ENCODE measurements at places on chromosomes 2 and 18.

GRCh38 chr2:38526195-38526594 lies 76.5 kb downstream of the HNRNPLL start:
- DNase-seq = no peak

DNA sequence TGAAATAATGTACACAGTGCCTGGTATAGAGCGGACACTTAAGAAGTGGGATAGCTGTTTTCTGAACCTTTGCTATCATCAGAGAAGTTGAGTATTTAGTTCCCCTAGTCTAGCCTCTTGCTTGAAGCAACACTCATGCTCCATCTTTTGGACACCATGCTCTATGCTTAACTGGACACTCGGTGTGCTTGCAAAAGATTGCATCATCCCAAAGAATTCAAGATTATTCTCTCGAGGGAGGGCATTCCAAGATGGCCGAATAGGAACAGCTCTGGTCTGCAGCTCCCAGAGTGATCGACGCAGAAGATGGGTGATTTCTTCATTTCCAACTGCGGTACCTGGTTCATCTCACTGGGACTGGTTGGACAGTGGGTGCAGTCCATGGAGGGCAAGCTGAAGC lies 143.9 kb upstream of the FSHR start:
- no peak for DNase-seq

DNA sequence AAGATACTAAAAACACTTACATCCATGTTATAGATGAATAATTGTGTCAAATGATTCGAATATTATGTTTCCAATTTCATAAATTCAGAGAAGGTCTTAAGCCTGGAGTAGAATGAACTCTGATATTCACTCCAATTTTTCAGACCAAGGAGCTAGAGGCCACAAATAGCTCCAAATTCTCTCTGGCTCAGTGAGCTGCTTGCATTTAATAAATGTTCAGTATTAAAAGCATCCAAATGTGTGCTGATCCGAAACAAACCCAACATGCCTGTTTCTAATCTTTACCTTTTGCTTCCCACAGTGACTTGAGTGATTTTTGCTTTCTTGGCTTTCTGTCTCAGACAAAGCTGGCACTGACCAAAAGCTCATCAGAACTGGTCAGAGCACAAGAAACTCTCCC lies 291.4 kb downstream of the CCDC85A start:
- no peak for DNase-seq

GRCh38 chr2:29213888-29214291 lies 98.7 kb downstream of the CLIP4 start:
- no peak for DNase-seq

DNA sequence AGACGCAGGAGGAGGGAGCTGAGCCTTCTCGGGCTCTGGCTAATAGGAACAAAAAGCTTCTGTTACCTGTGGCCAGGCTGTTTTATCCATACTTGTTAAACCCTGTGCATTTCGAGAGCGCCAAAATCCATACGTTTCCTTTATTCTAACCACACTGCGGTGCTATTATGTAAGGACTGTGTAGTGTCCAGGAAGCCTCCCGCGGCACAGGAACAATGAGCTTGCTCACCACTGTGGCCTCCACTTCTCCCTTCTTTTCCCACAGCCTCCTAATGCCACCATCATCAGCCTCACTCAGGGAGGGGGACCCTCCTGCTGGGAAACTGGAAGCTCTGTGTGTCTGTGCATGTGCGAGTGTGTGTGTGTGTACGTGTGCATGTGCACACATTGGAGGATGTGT lies 268.5 kb downstream of the HAUS1 start:
- no peak for DNase-seq

GRCh38 chr2:216015722-216016464 lies 2.5 kb upstream of the MREG start:
- peak; percentile 46 for DNase-seq

GRCh38 chr2:157899125-157899839 lies 23.2 kb upstream of the ACVR1 start:
- DNase-seq = no peak

DNA sequence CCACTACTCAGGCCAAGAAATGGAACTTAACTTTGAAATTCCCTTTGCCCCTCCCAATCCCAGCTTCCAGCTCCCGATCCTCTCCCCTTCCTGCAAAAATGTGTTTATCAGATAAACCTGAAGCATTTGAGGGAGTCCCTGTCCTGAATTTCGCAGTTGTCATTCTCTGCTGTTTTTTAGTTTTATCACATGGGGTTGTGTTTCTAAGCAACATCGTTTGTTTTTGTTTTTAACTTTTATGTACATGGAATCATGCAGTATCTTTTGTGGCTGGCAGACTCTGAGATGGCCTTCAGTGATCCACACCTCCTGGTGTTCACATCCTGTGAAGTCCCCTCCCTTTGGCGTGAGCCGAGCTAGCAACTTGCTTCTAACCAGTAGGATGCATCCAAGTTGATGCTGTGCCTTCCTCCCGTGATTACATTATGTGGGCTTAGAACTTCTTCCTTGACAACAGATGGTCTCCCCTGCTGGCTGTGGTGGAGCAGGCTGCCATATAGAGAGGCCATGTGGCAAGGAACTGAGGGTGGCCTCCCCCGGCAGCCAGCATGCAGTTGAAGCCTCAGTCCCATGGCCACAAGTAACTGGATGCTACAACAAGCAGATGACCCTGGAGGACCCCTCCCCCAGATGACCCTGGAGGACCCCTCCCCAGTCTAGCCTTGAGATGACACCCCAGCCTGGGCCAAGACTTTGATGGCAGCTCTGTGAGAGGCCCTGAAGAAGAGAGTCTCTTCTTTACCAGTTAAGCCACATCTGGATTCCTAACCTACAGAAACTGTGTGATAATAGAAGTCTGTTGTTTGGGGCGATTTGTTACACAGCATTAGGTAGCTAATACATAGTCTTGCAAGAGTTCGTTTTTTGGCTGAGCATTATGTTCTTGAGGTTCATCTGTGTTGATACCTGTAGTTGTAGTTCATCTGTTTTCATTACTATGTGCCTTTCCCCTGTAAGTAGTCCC lies 27.7 kb downstream of the SH3BP4 start:
- DNase-seq = no peak

DNA sequence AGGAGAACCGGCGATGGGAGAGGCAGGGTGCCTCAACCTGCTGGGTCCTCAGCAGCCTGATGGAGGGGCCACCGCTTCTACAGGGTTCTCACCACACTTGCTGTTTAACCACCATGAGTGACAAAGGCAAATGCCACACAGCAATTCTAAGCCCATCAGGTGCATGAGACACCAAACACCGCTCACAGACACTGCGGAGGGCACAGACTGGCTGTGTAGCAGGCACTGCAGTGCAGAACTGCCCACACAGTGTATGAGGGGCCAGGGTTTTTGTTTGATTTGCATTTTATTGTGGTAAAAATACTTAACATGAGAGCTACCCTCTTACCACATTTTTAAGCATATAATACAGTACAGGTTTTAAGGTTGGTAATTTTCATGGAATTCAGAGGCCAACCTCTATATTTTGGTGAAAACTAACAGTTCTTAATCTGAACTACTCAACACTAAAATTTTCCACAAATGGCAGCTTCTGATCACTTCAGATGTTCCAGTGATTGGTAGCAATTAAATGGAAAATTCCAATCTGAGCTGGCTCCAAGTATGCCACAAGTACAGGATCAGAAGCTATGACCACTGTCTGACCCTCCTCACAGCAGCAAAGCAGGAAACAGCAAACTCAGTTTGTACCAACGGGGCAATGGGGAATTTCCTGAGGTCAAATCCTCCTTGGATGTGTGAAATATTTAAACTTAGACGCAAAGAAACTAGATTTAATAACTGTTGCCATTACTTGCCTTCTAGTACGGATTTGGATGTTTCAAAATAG lies 67.7 kb downstream of the FAM210A start:
- no peak for DNase-seq

- no peak for DNase-seq
Observed at GRCh38 chr2:227447606-227448005, 24.4 kb upstream of the AGFG1 start.

- DNase-seq = no peak
Observed at GRCh38 chr2:117723888-117724434, 90.5 kb upstream of the DDX18 start.

DNA sequence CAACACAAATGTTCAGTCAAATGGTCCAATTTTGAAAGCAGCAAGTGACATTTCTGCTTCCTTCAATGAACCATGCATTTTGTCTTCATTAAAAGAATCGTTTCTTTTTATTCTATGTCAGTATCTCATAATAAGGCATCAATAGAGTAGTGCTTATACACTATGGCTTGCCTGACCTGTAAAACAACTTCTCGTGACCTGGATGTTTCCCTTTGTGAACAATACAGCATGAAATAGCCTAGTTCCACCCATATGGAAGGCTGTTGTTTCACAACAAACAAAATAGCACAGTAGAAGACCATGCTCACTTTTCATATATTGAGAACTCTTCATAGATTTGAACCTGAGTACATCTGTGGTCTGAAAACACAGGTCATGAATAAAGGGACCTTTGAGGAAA lies 104.3 kb upstream of the PIK3C3 start:
- DNase-seq = no peak

DNA sequence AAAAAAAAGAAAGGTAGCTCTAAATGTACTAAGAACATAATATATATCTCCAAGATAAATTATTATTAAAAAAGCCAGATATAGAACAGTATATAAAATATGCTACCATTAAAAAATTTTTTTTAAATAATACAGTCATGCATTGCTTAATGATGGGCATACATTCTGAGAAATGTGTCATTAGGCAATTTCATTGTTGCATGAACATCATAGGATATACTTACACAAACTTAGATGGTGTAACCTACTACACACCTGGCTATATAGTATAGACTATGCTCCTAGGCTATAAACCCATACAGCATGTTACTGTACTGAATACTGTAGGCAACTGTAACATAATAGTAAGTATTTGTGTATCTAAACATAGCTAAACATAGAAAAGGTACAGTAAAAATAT lies 18.3 kb upstream of the LAPTM4A start:
- DNase-seq = no peak
